ENCODE measurements at places on chromosomes 11 and 22.

GRCh38 chr11:2325123-2325522 lies 23.3 kb downstream of the TSPAN32 start:
- no peak for DNase-seq

GRCh38 chr22:45689211-45689610 lies 17.6 kb downstream of the ATXN10 start:
- no peak for DNase-seq

GRCh38 chr11:118485273-118485672 lies 42.0 kb upstream of the TTC36 start:
- no peak for DNase-seq

DNA sequence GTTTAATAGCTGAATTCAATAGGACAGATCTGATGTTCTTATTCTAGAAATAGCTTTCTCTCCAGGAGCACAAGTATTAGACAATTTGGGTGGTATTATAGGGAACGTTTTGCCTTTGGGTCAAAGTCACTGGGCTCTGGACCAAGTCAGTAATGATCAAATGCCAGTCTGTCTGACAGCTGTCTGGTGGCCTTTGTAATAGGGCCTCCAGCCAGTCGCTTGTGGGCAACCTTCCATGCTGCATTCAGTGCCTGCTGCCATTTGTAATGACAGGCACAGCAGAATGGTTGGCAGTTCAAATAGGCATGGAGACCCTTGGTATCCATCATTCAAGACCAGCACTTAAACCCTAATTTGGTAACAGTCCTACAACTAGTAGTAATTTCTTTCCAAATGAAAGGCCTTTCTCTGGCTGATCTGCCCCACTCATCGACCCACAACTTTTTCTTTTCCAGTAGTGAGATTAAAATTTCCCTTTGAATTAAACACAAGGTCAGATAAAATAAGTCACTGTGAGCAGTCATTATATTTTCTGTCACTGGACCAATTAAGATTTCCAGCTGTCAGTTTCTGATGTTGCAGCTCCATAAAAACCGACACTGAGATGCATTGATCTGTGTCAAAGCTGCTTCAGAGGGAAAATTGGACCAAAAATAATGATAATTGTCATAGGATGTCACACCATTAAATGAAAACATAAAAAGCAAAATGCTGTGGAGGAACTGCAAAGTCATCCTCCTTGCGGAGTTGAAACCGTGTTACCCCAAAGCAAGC lies 1038.1 kb downstream of the LRRC4C start:
- DNase-seq = no peak

- peak; percentile 27 for DNase-seq
Observed at GRCh38 chr11:62497132-62497801, 49.3 kb downstream of the AHNAK start.

GRCh38 chr11:76609736-76610370 lies 60.7 kb downstream of the LRRC32 start:
- no peak for DNase-seq

DNA sequence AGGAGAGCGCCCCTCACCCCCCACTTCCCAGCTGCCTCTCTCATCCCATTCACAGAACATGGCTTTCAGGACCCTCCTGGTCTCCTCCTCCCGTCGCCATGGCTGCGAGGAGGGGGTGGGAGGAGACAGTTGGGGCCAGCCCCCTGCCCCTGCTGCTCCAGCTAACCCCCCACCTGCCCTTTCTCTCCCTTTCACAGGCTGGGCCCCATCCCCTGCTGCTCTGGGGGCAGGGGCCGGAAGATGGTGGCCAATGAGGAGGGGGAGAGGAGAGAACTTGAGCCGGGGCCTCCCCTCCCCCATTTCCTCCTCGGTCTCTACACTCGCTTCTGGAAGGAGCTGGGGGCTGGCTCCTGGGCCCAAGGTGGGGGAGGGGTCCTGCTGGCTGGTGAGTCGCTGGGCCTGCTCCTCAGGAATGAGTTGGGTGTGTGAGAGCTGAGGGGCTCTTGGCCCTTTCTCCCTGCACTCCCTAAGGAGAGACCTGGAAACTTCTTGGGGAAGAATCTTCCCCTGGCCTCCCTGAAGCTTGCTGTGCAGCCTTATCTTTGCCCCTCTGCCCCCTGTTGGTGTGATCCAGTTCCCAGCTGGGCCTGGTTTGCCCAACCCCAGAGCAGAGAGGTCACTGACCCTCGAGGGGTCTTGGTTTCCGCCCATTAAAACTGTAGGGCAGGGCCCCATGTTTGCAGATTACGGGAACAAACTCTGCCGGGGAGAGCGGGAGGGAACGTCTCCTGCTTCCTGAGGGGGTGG lies 10.2 kb downstream of the YPEL4 start:
- no peak for DNase-seq

- DNase-seq = no peak
Observed at GRCh38 chr22:45430871-45431270, 17.4 kb downstream of the RIBC2 start.

DNA sequence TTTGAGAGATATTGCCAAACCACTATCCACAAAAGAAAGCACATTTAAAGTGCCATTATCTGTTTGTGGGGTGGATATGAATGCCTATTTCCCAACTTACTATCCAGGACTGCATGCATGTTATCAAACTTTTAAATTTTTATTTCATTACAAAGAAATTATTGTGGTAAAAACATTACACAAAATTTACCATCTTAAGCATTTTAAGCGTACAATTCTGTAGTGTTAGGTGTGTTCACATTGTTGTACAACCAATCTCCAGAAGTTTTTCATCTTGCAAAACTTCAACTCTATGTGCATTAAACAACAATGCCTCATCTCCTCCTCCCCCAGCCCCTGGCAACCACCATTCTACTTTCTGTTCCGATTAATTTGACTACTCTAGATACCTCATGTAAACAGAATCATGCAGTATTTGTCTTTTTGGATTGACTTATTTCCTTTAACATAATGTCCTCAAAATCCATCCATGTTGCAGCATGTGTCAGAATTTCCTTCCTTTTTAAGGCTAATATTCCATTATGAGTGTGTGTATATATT lies 17.6 kb upstream of the CD44 start:
- no peak for DNase-seq

DNA sequence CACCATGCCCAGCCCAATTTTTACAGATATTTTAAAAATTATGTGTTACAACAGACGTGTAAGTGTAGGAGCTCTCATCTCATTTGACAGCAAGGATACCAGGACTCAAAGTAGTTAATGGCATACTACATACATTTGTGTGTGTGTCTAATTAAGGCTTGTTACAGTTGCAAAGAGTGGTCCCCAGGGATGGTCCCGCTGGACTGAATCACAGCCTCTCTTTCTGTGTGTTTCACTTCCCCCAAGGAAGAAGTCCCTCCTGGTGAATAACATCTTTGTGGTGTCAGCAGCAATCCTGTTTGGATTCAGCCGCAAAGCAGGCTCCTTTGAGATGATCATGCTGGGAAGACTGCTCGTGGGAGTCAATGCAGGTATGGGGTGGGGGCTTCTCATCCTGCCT lies 17.2 kb downstream of the SLC2A11 start:
- DNase-seq = no peak

DNA sequence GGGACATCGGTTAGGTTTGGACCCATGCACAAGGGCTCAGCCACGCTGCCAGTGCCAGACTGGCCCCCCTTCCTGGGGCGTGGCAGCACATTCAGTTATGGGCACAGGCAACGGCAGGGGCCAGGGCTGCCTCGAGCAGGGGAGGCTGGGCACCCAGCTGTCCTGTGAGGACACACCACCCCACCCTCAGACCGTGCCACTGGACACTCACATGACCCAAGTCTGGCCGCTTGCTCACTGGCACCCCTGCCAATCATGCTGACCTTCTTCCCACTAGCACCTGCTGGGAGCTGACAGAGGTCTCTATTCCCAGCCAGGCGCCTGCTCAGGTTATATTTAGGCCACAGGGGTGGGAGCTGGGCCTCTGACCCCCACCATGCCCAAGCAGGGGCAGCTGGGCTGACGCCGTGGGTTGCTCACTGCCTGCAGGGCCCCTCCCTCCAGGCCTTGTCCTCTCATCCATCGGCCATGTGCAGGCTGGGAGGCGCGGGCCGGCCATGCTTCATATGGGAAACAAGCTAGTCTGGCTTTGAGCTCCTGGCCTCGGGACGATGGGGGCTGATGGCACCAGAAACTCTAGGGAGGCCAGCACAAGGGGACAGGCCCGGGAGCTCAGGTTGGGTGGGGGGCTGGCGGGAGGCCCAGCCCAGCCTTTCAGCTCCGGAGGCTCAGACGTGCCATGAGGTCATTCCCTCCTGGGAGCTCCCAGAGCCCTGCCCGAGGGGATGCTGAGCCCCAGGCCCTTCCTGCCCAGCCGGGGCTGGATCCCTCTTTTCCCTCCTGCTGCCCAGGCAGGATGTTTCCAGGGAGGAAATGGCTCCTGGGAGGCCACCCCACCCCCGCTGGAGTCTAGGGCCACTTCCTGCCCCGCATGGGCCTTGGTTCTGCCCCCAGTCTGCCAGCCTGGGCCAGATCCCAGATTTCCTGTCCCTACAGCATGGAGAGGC lies 15.2 kb upstream of the TBX1 start:
- no peak for DNase-seq

DNA sequence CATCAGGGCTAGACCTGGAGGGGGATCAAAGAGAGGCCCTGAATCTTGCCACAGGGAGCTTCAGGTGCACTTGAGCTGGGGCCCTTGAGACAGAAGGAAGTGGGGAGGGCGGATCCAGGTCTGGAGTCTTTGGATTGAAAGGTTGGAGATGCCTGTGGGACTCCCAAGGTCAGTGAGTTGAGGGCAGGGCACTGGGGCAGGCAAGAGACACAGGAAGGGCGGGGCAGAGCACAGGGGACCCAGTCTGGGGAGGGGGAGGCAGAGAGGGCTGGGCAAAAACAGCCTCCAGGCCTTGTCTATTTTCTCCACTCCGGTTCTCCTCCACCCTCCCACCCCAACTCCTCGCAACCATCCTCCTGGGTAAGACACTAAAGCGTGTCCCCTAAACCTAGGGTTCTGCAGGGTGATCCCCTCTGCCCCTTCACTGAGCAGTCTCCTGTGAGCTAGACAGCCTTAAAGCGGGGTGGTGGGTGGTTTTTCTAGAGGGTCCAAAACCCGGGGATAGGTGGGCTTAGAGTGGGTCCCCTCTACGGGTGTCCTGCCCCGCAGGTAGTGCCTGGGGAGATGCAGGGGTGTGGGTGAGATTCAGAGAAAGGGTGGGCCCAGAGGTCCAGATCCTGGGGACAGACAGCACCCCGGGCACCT lies 38.6 kb upstream of the CELSR1 start:
- DNase-seq = no peak

- DNase-seq = peak; percentile 49
Observed at GRCh38 chr22:33105501-33105911, 47.3 kb upstream of the SYN3 start.

- DNase-seq = no peak
Observed at GRCh38 chr22:40413873-40414272, 43.5 kb downstream of the SGSM3 start.

DNA sequence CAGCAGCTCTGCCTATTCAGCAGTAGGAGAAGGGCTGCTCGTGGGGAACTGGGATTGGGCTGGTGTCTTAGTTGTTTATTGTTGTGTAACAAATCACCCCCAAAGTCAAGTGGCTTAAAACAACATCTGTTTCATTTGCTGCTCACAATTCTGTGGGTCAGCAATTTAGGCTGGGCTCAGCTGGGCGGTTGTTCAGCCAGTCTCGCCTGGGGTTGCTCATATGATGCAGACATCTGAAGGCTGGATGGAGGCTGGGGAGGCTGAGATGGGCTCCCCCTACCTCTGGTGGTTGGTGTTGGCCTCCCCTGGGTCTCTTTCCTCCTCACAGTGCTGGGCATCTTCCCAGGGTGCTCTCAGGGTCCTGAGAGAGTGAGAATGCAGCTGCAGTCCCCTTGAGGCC lies 43.3 kb upstream of the PARVG start:
- no peak for DNase-seq

DNA sequence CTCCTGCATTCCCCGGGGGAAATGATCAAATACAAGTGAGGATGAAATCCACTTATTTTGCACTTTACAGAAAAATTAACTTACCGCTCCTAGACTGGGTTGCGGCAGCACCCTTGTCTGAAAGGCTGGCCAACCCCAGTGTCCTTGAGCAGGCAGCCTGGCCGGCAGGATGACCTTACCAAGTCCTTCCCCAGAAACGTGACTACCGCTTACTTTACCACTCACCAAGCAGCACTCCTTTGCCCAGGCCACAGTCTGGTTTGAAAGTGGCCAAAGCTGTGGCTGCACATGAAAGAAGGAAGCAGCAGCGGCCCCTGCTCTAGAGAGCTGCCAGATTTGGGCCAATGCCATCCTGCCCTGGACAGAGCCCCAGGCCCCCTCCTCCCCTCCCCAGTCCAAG lies 20.3 kb downstream of the MYH9 start:
- DNase-seq = no peak

DNA sequence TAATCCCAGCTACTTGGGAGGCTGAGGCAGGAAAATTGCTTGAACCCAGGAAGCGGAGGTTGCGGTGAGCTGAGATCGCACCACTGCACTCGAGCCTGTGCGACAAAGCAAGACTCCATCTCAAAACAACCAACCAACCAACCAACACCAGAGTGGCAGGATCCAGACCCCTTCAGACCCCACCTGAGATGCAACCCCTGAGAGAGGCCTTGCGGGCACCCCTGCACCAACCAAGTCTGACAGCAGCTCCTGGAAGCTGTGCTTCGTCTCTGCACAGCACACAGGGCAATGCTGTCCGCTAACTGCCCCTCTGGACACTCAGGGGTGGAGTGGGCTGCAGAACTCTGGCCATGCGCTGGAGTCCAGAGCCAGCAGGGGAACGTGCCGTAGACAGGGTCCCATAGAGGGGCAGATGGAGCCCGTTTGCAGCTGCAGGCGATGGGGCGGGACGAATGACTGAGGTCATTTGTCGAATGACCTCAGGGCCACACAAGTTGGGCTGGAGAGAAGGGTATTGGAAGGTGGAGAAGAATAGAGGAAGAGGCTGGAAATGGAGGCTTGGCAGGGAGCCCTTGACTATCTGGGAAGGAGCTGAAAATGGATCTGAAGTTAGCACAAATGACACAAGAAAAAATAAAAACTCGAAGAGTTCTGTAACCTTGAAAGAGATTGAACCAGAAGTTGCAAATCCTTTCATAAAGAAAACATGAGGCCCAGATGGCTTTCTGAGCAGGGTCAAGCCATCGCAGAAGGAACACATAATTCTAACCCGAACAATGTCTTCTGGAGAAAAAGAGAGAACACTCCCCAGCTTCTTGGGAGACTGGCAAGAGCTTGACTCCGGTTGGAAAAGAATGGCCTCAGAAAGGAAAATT lies 199.7 kb downstream of the CTTN start:
- DNase-seq = no peak

GRCh38 chr11:88280673-88281316 lies 56.7 kb downstream of the CTSC start:
- DNase-seq = no peak

GRCh38 chr22:44429941-44430587 lies 68.0 kb downstream of the RTL6 start:
- no peak for DNase-seq

- DNase-seq = no peak
Observed at GRCh38 chr11:32602657-32603415, 19.2 kb downstream of the EIF3M start.

DNA sequence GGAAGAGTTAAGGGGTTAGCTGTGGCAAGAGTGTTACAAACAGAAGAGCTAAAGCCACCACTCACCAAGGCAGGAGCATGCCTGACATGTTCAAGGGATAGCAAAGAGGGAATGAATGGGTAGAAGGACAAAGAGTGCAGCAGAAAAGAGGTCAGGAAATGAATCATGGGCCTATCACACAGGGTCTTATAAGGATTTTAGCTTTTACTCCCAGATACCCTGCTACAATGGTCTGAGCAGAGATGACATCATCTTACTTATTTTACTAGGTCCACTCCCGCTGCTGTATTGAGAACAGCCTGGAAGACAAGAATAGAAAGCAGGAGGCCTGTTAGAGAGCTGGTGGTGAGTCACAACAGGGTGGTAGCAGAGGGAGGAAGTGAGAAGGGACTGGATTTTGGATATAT lies 9.8 kb downstream of the TRAF6 start:
- DNase-seq = no peak
